AG04449 (cell line): ENCODE measurements at places on chromosomes 2 and 18.

- DNase-seq: peak; percentile 9
These were observed 142.4 kb downstream of the DDX1 start for GRCh38 chr2:15733867-15734673.

- no peak for DNase-seq
These were observed 46.7 kb downstream of the RPL37A start for GRCh38 chr2:216545359-216545758.

DNA sequence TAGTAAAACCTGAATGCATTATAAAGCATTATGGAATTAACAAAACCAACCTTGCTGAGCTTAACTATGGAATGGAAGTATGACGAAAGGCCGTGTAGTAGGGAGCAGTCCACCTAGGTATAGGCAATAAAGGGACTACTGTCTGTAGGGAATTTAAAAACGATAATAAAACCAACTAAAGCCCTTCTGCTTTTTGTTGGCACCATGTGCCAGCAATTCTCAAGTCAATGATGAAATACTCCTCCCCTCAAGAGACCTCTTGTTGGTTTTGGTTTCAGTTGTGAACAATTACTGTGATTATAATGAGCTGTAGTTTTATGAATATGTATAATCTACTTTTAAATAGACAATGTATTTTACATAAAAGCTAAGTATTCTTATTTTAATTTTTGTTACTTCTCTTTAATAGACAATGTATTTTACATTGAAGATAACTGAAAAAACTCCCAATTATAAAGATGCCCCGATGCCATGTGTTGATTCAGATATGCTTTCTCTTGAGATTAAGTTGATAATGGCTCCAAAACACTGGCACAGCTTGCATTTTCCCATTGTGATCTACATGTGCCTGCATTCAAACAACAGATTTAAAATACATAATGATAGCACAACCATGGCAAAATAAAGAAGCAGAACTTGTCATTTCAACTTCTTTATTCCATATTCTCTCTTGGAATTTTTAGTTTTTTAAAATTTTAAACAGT is 55.5 kb upstream of the ZDBF2 start:
- DNase-seq: no peak

DNA sequence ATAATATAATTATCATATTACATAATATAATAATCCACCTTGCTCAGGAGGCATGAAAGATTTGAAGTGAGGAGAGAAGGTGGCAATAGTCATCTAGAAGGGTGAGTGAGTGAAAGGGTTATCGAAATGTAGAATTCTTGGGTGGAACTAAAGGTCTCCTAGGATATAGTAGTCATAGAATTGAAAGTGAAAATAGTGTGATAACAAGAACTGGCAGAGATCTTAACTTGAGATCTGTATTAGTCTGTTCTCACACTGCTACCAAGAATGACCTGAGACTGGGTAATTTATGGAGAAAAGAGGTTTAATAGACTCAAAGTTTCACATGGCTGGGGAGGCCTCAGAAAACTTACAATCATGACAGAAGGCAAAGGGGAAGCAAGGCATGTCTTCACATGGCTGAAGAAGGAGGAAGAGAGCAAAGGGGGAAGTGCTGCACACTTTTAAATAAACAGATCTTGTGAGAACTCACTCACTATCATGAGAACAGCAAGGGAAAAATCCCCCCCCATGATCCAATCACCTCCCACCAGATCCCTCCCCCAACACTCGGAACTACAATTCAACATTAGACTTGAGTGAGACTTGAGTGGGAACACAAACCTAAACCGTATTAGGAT is 351.5 kb downstream of the NR4A2 start:
- DNase-seq: no peak

GRCh38 chr2:43218155-43218701 is 8.2 kb downstream of the ZFP36L2 start:
- no peak for DNase-seq

DNA sequence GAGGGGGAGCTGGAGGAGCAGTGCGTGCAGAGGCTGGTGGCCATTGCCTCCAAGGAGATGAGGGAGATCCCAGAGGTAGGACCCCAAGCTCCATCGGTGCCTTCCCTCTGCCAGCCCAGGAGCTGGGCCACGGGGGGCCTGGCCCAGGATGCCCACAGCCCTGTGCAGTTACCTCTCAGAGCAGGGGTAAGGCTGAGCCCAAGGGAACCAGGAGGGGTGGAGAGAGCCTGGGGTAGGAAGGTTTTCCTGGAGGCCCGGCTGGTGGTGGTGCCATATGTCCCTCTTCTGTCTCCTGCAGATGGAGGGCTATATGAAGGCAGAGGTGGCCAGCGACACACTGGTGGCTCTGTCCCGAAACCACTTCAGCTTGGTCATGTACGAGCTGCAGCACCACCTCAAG is 11.4 kb downstream of the MROH2A start:
- no peak for DNase-seq

GRCh38 chr2:159677654-159678053 is 34.7 kb upstream of the MARCHF7 start:
- no peak for DNase-seq

- DNase-seq: peak; percentile 28
These were observed 8.6 kb upstream of the RPL37A start for GRCh38 chr2:216490061-216490460.
